ENCODE measurements at places on chromosomes 3 and 15.
A peak's percentile ranks its signal among the peaks of the same experiment; 100 is the strongest.

- peak; percentile 93 for DNase-seq
Observed at GRCh38 chr3:127002195-127003174, 19.6 kb downstream of the PLXNA1 start.

- peak; percentile 49 for DNase-seq
Observed at GRCh38 chr15:101807345-101807945, 4.1 kb downstream of the OR4F6 start.

DNA sequence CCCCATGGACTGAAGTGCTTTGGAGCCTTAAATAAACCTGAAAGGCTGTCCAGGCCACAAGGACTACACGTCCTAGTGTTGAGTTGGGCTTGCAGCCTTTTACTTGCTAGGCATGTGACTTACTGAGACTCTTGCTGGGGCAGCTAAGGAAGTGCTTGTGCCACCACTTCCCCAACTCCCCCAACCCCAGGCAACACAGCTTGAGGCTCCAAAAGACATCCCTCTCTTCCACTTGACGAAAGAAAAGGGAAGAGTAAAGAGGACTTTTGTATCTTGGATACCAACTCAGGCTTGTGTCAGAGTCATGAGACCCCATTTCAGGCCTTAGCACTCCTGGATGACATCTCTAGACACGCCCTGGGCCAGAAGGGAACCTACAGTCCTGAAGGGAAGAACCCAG is 109.8 kb downstream of the XRN1 start:
- DNase-seq = no peak

- peak; percentile 39 for DNase-seq
Observed at GRCh38 chr3:5221701-5222100, 34.2 kb downstream of the EDEM1 start.

- peak; percentile 76 for DNase-seq
Observed at GRCh38 chr3:195197765-195198425, 73.1 kb downstream of the XXYLT1 start.
